Stimulated activated CD4-positive, alpha-beta T cell treated with anti-CD3 and anti-CD28 coated beads, Interleukin-2, amount 100 ng/mL, for 48 hours (primary cell): ENCODE measurements at places on chromosomes 13 and 19.

- DNase-seq = peak; percentile 13
Observed at GRCh38 chr19:48135411-48135810, 24.8 kb upstream of the PLA2G4C start.

GRCh38 chr13:25783601-25784024 is 268.2 kb downstream of the SHISA2 start:
- no peak for DNase-seq

- no peak for DNase-seq
Observed at GRCh38 chr13:103358255-103358932, 292.2 kb upstream of the SLC10A2 start.

- no peak for DNase-seq
Observed at GRCh38 chr19:4700693-4700970, 23.0 kb downstream of the DPP9 start.

- no peak for DNase-seq
Observed at GRCh38 chr19:35777086-35777841, 1.9 kb downstream of the ARHGAP33 start.

GRCh38 chr13:110307767-110308655 is 927 bp downstream of the COL4A2 start:
- DNase-seq = no peak

- no peak for DNase-seq
Observed at GRCh38 chr19:33463199-33463598, 58.4 kb downstream of the PEPD start.

- no peak for DNase-seq
Observed at GRCh38 chr19:19062454-19063182, 1.2 kb upstream of the SLC25A42 start.

DNA sequence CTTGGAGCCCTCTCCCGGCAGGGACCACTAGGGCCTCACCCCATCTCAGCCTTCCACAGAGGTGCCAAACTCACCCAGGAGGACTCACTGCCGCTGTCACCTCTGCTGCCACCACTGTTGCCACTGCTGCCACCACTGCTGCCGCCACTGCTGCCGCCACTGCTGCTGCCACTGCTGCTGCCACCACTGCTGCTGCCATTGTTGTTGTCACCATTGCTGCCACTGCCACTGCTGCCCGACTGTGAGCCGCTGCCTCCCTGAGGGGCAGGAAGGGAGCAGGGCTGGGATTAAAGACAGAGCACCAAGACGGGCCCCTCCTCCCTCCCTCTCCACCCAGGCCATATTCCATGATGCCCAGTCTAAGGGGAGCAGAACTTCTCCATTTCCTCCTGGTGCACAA is 2.1 kb downstream of the DMKN start:
- no peak for DNase-seq
